ENCODE measurements at places on chromosomes 12 and 14.

DNA sequence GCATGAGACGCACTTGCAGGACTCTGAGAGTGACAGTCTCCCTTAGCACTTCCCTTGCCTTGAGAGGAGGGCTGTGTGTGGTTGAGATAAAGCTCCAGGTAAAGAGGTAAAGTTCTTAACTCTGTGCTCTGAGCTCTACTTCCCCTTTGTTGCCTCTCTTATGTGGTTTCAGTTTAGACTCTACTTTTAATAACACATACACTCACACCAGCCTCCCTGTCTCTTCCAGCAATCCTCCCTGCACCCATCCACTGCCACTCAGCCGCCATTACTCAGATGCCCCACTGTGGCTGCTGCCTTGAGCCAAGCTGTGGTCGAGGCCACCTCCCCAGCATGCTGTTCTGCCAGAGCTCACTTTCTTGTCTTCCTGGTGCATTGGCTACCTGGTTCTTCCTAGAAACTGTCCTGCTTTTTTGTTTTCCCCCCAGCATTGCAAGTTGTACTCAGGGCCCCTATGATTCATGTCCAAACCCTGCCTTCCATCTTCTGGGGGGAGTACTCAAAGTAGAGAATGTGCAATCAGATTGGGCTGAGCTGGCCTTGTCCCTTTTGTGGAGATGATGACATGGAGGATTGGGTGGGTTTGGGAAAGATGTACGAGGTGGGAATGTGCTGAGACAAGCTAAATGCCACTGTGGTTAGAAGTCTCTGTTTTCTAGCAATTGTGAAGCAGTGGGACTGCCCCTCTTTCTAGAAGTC is 115.5 kb upstream of the PARP11 start:
- no peak for DNase-seq

GRCh38 chr12:67816269-67816668 is 167.7 kb downstream of the DYRK2 start:
- DNase-seq: no peak

DNA sequence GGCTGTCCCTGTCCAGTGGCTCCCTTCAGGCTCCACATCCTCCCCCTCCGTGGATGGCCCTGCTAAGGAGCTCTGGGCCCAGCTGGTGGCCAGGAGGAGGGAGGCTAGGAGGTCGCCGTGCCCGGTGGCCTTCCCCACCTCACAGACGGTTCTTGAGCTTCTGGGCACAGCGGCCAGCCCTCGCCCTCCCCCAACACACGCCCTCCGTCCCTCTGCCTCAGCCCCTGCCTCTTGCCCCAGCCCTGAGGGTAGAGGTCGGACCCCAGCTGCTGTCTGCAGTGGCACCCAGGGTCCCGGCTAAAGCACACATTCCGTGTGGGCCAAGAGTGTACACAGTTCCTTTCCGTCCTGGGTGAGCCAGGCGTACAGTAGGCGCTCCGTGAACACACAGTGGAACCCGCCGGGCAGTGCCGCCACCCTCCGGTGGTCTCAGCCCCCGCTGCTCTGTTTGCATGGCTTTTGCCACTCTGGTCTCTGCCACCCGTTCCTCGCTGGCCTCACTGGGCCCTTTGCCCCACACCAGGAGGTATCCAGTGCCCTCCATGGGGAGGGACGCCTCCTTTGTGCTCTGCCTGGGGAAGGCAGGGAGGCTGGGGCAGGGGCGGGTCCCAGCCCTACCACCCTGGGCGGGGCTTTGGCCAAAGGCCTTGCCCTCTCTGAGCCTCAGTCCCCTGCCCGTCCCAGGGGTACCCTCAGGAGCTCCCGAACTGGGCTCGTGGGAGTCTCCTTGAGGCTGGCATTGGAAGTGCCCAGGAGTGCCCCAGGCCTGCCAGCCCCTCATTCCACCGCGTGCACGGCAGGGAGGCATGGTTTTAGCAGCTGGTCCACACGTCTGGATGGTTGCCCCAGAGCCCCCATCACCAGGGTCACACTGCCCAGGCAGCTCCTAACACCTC is 13.0 kb downstream of the TRMT61A start:
- no peak for DNase-seq

DNA sequence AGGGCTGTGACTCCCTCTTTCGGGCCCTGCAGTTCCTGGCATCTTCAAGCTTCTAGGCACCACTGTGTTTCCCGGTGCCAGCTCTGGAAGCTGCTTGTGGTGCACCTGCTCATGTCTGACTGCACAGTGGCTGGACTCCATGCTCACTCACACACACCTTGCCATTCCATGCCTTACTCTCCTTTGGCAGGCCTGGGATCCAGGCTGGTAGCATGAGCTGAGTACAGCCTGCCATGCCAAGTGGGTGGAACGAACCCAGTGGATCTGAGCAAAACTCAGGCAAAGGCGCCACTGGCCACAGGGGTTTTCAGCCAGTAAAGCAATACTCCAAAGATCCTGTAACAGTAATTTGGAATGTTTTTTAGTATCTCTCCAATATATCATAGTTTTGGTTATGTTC is 902.7 kb upstream of the USP15 start:
- DNase-seq: no peak

DNA sequence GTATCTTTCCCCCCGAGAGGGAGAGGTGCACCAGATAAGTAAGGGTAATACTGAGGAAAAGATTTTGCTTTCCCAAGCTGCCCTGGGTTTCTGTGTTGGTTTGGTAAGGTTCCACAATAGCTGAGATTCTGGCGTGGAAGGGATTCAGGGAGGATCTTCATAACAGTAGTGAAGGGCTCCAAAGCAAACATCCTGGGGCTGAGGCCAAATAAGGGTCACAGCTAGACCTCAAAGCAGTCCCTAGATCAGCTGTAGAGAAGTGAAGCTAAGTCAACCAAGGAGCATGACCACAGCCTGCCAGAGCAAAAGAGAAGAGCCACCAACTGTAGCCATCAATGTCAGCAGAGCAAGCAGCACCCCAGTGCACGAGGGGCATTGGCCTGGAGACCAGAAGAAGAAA is 73.2 kb upstream of the SLC35F4 start:
- no peak for DNase-seq

DNA sequence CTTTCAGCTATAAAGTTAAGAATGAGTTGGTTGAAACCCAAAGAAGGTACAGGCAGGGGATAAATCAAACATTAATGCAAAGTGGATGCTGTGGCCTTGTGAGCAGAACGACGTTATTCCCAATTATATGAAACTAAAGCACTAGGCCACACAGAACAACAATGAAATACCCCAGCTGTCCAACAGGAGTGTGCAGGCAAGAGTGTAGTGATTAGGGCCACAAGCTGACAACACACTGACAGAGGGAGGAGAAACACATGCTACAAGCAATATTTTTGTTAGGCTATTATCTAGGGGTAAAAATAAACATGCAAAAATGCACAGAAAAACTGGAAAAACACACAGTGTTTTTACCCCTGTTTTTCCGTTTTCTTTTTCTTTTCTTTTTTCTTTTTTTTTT is 15.0 kb downstream of the MAP3K9 start:
- DNase-seq: no peak

GRCh38 chr12:114221957-114222630 is 183.8 kb downstream of the TBX5 start:
- DNase-seq: no peak

- DNase-seq: no peak
Observed at GRCh38 chr12:91576432-91576831, 393.8 kb upstream of the DCN start.

GRCh38 chr12:90322006-90322405 is 613.4 kb upstream of the ATP2B1 start:
- no peak for DNase-seq

DNA sequence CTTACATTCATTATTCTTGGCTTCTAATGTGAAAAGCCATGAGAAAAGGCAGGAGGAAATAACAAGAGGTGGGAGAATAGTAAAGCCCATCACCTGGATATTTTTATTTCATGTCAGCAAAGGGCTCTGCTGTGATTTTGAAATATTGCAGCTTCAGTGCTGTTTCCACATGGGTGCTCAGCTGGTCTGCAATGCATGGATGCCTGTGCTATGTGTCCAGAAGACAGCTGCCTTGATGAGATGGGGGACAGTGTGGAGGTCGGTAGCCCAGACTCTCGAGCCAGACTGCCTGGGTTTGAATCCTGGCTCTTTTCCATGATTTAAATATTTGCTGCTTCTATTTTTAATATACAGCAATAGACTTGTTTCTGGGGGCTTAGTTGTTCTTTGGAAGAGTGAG is 477.5 kb upstream of the GARIN6 start:
- no peak for DNase-seq

DNA sequence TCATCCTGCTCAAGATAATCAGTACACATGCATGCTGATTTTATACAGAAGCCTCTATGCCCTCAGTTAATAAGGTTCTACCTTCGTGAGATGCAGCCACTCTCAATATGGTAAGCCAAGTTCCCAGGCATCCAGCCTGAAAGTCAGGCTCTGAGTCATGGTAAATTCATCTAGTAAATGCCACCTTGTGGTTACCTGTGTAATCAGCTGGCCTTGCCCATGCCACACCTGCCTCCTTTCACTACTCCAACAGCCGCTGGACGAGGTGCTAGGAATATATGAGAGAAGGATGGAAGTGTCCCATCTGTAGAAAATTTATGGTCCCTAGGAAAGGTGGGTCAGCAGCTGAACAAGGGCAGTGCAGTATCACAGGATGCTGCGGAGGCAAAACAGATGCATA is 207.3 kb downstream of the SSPN start:
- no peak for DNase-seq

DNA sequence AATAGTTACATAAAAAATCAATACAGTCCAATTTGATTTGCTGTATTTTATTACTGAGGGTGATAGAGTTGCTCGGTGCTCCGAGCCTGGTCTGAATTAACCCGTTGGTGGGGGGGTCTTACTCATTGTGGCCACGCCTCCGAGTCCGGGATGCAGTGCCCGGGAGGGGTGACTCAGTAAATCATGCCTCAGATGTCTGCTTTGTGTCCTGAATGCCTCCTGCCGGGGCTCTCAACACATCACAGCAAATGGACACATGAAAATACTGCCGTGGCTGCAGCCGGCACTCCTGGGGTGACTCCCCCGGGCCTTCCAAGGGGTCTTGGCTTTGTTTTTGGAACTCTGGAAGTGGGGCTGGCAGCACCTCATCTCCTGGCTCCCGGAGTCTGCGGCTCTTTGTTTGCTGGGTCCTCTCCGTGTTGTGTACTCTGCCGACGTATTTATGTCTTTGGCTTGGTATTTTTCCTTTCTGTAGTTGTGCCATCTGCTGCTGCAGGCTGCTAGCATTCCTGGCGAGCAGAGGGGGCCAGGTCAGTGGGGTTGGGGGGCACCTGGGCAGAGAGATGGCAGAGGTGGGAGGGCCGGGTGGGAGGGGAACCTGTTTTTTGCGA is 129.0 kb downstream of the AACS start:
- DNase-seq: no peak

DNA sequence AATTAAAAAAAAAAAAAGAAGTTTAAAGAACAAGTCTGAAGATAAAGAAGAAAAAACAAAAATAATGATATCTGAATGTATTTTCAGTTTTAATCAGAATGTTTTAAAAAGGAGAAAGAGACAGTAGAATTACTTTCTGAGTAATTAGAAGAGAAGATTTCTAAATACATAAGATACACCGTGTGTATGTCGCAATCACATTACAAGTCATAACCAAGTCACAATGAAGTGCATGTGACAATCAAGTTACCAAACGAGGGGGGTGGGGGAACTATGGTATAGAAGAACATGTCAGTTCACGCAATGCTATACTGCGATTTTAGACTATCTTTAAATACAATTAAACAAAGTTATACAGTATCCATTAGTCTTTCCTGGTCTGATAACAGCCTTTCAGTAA is 1464.1 kb upstream of the FLRT2 start:
- DNase-seq: no peak

GRCh38 chr12:52204095-52204930 is 12.5 kb upstream of the KRT80 start:
- no peak for DNase-seq

- no peak for DNase-seq
Observed at GRCh38 chr14:87312169-87312893, 680.7 kb downstream of the GALC start.

GRCh38 chr12:75172611-75173010 is 37.0 kb downstream of the KCNC2 start:
- no peak for DNase-seq
